ENCODE measurements at places on chromosomes 3 and 15.
A peak's percentile ranks its signal among the peaks of the same experiment; 100 is the strongest.

DNA sequence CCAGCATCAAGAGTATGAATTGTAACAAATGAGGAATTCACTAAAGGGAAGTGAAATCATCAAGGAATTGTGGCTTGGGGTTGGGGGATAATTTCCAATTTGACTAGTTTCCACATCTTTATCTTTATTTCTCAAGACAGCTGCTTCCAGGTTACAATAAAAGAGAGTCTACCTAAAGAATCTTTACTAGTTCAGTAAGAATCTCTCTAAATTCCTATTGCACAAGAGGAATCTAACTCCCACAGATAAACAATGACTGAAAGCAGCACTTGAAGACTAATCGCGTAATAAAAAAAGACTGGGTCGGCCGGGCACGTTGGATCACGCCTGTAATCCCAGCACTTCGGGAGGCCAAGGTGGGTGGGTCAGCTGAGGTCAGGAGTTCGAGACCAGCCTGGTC lies 194.4 kb downstream of the KBTBD8 start:
- DNase-seq = no peak

DNA sequence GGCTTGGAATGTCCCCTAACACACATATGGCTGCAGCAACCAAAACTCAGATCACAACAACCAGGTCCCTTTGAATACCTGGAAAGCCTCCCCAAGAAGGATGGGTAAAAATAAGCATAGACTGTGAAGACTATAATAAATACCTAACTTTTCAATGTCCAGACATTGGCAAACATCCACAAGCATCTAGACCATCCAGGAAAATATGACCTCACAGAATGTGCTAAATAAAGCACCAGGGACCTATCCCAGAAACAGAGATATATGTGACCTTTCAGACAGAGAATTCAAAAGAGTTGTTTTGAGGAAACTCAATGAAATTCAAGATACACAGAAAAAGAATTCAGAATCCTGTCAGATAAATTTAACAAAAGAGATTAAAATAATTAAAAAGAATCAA lies 109.2 kb downstream of the NEDD4 start:
- no peak for DNase-seq

DNA sequence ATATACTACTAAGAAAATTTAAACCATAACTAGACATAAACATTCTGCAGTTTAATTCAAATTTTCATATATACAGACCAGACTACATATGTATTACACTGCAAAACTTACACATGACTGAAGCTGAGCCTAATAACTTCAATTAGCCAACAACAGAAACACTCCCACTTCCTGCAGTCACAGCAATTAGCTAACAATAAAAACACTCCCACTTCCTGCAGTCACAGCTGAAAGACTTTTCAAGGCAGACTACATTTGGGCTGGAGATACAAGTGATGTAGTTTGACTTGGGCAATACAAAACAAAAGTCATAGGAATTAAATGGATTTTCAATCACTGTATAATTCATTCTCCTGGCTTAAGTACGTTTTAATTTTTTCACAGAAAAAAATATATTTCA lies 10.3 kb downstream of the TM2D3 start:
- no peak for DNase-seq

GRCh38 chr3:152309031-152309430 lies 40.3 kb downstream of the MBNL1 start:
- no peak for DNase-seq

DNA sequence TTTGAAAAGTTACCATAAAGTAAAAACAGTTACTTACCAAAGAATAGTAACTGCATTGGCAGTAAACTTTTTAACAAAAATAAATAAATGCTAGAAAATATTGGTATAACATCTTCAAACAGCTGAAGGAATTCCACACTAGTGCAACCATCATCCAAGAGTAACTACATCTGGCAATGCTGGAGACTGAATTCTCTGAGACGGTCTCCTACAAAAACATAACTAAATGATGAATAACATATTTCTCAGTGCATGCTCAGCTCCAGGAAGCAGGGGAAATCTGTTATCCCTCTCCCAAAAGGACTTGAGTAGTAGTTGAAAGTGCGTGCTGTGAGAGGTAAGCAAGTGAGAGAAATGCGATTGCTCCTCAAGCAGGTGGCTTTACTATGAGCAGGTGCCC lies 526.8 kb upstream of the CCDC54 start:
- DNase-seq = no peak

- no peak for DNase-seq
Measured at GRCh38 chr15:79682285-79682684, 214.5 kb downstream of the MTHFS start.

DNA sequence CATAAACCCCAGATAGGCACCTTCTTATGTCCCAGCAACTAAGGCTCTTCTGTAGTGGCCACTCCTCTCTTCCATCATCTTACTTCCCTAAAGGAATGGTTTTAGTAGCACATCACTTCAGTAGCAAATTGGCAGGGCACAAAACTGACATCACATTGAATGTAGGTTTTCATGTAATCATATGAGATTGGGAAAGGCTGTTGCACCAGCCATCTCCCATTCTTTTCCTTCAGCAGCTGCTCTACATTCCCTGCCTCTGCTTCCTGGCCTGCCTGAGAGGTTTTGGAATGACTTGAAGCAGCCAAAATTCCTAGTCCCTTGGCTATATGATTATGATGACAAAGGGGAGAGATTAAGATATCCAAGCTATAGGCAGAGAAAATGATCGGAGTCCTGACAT lies 36.5 kb downstream of the NSUN3 start:
- DNase-seq = no peak

- DNase-seq = no peak
Measured at GRCh38 chr3:177681156-177681555, 483.9 kb upstream of the TBL1XR1 start.

GRCh38 chr3:55686426-55687254 lies 199.5 kb upstream of the WNT5A start:
- no peak for DNase-seq

DNA sequence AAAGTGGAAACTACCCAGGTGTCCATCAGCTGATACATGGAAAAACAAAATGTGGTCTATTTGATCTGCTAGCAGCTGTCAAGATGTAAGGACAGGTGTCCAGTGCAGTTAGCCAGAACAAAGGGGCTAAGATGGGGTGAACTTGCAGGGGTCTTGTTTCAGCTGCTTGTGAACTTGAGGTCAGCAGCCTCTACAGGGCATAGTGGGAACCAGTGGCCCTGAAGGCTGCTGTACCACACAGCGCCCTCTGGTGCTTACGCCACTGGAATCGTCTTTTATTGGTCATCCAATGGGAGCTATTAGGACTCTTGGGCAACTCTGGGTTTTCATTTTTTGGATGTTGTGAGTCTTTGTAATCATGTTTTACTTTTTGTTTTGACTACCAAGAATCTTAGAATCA lies 62.2 kb upstream of the CTSH start:
- no peak for DNase-seq

DNA sequence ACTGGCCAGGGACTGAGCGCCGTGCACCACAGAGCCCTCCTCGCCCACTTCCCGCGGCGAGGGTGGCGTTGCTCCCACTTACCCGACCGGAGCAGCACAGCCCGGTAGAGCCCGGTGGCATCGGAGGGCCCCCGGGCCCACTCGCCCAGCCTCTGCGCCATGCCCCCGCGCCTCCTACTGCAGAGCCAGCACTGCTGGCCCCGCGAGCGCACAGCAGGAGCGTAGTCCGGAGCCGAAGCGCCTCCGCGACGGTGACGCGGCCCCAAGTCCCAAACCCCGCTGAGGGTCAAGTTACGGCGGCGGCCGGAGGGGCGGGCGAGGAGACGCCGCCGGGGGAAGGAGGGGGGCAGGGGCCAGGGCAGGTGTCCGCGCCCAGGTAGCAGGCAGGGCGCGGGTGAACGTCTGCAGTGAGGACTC lies 9.6 kb upstream of the FAM107A start:
- no peak for DNase-seq

GRCh38 chr15:57746786-57747185 lies 40.3 kb downstream of the POLR2M start:
- no peak for DNase-seq

DNA sequence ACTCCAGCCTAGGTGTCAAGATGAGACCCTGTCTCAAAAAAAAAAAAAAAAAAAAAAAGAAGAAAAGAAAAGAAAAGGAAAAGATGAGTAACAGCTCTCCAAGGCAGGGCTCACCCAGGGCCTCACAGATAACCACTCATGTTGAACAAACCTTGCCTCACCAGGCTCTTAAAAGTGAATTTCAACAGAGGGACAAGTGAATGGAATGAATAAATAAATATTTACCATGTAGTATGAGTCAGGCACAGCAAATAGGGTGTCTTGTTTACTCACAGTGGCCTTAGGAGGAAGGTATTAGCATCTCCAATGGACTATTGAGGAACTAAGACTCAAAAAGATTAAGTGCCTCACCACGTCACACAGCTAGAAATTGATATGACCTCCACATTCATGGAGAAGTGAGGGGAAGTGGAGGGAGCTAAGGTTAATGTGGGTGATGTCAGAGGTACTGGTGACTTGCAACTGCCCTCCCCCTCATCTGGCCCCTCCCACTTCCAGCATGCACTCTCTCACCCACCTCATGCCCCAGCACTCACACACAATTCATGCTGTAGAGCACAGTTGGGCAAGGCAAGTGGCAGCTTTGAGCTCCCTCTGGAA lies 255.5 kb downstream of the UACA start:
- peak; percentile 34 for DNase-seq

GRCh38 chr15:71219101-71219500 lies 103.8 kb downstream of the THSD4 start:
- no peak for DNase-seq

DNA sequence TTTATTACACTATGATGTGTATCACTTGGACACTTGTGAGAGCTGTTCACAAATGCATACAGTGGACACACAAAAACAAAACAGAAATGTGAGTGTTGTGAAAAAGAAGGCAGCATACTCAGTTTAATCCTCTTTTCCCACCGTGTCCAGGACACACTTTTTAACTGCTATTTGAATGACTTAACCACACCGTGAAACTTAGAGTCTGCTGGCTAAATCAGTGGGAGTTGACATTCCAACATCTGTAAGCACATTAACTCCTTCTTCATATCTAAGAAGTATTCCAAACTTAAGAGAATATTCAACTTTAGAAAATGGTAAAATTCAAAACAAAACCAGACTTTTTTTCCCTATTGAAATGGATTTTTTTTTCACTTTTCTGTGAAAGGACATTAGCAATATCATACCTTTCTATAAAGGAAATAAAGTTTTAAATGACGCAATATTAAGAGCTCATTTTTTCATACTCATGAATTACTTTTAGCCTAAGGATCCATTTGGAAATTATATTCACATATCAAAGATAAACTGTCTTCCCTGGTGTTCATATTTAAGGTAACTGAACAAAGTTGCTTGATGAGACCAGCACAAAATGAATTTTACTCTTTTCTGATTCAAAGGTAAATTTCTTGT lies 316.6 kb downstream of the RBMS3 start:
- no peak for DNase-seq

- no peak for DNase-seq
Measured at GRCh38 chr15:26069231-26069641, 206.1 kb upstream of the ATP10A start.

DNA sequence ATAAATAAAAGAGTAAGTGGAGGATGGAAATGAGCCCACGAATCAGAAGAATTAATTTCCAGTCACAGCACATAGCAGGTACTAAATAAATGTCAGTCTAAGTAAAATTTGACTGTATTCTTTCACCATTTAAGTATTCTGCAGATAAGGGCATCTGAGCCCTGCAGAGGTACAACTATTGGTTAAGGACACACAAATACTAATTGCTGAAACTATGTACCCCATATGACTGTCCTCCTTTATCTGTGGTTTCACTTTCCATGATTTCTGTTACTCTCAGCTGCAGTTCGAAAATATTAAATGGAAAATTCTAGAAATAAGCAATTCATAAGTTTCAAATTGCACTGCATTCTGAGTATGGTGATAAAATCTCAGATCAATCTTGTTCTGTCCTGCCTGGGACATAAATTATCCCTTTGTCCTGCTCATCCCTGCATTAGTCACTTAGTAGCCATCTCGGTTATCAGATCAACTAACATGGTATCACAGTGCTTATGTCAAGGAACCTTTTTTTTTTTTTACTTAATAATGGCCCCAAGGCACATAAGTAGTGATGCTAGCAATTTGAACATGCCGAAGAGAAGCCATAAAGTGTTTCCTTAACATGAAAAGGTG lies 95.1 kb downstream of the LSAMP start:
- DNase-seq = no peak

- no peak for DNase-seq
Measured at GRCh38 chr15:58686286-58686685, 63.2 kb downstream of the ADAM10 start.

DNA sequence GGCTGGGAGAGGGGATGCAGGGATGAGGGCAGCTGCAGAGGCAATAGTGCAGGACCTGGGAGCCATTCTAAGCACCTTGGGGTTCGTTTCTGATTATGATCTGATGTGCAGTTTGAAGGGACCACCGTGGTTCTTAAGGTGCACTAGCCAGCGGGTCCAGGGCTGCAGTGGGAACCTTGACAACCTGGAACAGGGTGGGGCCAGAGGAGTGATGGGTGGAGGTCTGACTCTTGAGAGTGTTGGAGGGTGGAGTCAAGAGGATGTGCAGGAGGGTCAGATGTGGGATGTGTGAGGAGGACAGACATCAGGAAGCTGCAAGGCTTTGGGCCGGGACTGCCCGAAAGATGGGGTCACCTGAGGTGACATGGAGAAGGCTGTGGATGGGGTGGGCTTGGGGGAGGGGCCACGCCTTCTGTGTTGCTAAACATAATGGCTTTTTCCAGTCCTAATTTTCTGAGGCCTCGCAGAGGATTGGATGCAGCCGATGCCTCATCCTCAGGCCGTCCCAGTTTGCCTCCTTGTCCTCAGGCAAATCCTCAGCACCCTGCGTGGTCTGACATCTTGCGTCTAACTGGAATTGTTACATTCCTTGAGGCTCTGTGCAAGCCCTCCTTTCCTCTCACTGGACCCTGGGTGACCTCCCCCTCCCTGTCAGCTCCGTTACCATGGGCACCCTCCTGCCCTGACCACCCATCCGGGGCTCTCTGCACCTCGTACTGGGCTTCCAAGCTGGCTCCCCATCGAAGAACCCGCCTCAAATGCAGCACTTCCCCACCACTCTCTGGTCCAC lies 61.4 kb upstream of the TRPM1 start:
- no peak for DNase-seq

GRCh38 chr3:125118600-125118999 lies 62.8 kb upstream of the HEG1 start:
- DNase-seq = no peak

- DNase-seq = no peak
Measured at GRCh38 chr3:34868935-34869334, 770.4 kb upstream of the ARPP21 start.

Data from stimulated activated CD4-positive, alpha-beta T cell treated with anti-CD3 and anti-CD28 coated beads, TNF-alpha, amount 100 ng/mL, for 48 hours (primary cell).